GM23248 (cell line): ENCODE measurements at places on chromosomes 16 and 17. TPM values are rescaled to one million over a fixed set of nuclear protein-coding genes. Genes with fewer than 3 reads are reported as not detected.
A peak's percentile ranks its signal among the peaks of the same experiment; 100 is the strongest.

The CCDC92B gene
- polyA plus RNA-seq, result not detected in 2 replicates

DNA sequence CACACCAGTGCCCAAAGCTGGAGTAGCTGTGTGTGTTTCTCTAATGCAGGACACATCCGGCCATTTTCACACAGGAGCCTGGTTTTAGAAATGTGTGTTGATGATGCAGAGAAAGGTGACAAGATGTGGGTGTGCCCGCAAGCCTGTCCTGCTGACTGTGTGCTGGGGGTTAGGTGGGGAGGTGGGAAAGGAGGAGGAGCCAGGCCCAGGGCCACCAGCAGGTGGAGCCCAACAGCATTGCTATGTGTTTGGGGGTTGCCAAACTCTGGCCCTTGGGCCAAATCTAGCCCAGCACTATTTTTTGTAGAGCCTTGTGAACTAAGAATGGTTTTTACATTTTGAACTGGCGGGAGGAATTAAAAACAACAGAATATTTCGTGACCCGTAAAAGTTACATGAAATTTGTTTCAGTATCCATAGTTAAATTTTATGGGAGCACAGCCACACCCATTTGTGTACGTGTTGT is 61.7 kb upstream of the LGALS9 start:
- peak; percentile 54 for DNase-seq

GRCh38 chr17:56424543-56425044 is 168.9 kb upstream of the NOG start:
- no peak for DNase-seq

DNA sequence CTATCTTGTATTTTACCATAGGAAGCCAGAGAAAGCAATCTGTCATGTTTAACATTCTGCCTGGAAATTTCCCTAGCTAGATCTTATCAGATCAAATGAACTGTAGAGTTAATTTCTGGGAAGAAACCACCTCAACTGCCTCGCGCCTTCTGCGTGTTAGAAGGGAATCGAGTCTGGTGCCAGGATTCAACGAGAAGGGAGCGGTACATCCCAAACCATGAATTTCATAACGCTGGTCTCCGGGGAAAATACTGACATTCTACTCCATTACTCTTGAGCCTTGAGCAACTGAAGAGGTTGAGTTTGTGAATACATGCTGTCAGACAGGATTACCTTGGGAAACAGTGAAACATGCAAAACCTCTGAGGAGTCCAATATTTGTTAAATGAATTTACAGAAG is 35.2 kb downstream of the MPHOSPH6 start:
- DNase-seq, result no peak

The ITGA2B gene
- polyA plus RNA-seq, result not detected in 2 replicates

The TBX21 gene
- not detected in 2 replicates for polyA plus RNA-seq

- DNase-seq, result no peak
These were observed 567 bp upstream of the MT3 start for GRCh38 chr16:56588781-56589140.

DNA sequence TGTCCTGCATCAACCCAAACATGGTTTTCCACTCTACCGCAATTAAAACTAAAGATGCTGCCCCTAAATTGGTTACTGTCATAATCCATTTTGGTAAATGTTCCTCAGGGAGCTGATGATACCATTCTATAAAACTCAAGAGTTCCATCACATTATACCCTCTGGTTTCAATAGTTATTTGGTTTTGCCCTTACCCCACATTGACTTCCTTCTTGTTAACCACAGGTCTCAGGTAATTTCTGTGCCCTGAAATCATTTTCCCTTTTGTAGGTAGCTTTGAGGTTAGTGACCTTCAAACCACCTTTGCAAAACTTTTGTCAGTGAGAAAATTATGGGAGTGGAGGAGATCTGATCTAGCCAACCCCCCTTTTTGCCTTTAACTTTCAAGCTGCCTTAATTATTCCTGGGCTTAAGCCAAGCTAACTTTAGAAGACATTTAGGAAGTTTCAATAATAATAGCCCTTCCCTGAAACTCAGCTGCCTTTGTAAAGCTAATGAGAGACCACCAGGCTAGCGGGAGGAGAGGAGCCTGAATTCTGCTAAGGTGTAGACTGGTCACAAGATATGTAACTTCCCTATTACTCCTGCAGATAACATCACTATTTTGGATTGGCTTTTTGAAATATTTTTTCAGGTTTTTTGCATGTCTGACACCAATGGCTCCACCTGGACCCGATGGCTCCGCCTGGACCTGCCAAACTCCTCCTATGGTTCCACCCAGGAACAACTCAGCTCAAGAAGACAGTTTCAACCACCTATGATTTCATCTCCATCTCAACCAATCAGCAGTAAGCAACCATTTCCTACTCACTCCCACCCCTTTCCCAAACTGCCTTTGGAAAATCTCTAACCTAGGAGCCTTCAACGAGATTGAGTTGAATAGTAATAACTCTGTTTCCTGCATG is 224.9 kb downstream of the HS3ST3B1 start:
- DNase-seq, result no peak

GRCh38 chr17:40307001-40307730 is 1.8 kb upstream of the RARA start:
- DNase-seq, result peak; percentile 89

- peak; percentile 61 for DNase-seq
These were observed 385 bp downstream of the CFAP119 start for GRCh38 chr16:30761427-30761927.

DNA sequence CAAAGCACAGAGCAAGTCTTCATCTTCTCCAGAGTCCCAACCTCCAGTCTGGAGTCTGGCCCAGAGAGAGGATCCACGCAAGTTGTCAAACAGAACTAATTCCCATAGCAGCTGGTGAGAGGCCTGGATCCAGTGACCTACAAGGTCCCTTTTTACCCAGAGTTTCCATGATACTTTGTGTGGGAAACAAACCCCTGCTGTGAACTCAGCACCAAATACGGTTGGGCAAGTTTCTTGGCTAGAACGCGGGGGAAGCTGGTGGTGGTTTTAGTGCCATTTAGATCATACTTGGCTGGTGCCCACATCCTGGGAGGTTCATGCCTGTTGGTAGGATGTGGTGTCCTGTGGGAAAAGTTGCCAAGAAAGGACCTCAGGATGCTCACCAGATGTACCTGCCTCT is 18.1 kb downstream of the TMC7 start:
- DNase-seq, result peak; percentile 94

DNA sequence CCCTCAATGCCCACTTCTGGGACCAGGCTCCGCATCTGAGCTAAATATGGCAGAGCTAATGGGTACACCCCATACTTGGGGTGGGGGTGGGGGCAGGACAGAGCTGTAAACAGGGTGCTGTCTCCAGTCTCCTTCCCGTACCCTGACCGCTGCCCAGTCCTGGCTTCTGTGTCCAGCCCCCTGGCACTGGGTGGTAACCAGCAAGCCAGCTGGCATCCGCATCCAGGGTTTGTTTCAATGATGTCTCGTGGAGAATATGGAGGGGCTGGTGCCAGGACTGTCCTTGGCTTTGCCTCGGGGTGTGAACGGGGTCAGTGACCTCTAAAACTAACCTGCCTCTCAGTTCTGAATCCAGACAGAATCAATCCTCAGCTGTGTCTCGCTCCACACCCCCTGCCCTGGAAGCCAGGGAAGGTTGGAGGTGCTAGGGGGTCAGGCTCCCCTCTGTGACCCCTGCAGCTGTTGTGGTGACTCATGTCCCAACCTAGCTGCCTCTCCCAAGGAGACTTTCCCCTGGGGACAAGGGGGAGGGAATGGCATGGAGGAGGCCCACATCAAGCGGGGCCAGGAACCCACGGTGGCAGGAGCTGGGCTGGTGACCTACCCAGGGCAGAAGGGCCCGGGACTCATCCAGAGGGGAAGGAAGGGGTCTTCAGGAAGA is 1.5 kb upstream of the PNMT start:
- peak; percentile 15 for DNase-seq

DNA sequence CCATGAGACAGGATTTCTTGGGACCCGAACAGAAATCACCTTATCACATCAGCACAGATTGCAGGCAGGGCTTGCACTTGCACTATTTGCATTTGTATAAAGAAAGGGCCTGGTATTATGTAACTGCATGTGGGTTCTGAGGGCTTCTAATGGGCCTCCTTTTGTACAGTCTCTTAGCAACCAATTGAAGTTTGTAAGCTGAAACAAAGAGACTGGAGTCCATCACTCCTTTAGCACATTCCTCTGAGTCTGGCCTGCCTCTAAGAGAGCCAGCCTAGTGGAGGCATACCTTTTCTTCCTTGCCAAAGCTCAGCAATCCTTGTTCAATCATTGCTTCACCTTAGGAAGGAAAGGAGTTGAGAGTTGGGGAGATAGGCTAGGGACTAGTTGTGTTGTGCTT is 387.1 kb downstream of the XYLT1 start:
- no peak for DNase-seq

- no peak for DNase-seq
These were observed 28.8 kb upstream of the PRKCB start for GRCh38 chr16:23807028-23807427.

The LHX1 gene
- polyA plus RNA-seq, result not detected in 2 replicates
